Frontal cortex (tissue), 4 donors: ENCODE measurements at places on chromosomes 2 and 18. TPM values are rescaled to one million over a fixed set of nuclear protein-coding genes. Genes with fewer than 3 reads are reported as not detected.

- DNase-seq, result no peak
These were observed 14.8 kb upstream of the ARL5A start for GRCh38 chr2:151842830-151843690.

- no peak for DNase-seq
These were observed 1.3 kb upstream of the TOGARAM2 start for GRCh38 chr2:28979576-28980366.

Gene CAVIN2
- total RNA-seq, result 3.3 TPM

- DNase-seq, result no peak
These were observed 162.2 kb downstream of the ALPK2 start for GRCh38 chr18:58466636-58467205.

- DNase-seq, result no peak
These were observed 388.3 kb downstream of the NBAS start for GRCh38 chr2:15172825-15173224.

DNA sequence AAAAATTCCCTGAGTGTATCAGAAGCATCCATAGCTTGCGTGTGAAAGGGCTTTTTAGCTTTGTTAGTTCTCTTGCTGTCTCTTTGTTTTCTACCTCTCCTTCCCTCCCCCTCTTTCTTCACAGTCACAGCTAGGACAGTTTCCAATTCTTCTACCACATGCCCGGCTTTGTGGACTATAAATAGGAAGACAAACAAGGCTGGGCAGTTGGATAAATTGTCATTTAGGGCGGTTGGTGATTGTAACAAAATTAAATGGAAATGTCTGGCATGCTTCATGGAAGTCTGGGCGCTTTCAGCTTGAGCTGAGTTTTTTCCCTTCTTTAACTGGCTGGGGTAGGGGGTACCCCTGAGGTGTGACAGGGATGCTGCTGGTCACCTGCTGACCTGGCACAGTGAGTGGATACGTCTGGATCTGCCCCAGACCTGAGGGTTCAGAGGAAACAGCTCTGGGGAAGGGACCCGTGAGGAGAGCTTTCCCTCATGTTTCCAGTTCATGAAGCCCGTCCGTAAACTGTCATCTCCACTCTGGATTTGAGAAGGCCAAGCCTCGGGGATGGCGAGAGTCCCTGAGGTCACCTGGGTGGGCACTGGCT is 29.0 kb upstream of the GIGYF2 start:
- DNase-seq, result peak; percentile 38

Gene HRH4
- not detected for total RNA-seq
